HFFc6 (cell line): ENCODE measurements at places on chromosomes 13 and 19.

DNA sequence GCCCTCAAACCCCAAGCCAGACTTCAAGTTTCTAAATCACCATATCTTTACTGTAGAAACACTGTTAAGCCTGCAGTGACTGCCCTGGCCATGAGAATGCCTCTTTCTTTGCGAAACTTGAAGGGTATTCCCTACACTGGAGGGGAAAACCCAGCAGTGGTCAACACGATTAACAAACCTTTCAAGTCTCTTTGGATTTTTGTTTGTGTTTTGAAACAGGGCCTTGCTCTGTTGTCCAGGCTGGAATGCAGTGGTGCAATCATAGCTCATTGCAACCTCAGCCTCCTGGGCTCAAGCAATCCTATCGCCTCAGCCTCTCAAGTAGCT lies 17.4 kb upstream of the POMP start:
- DNase-seq: no peak

DNA sequence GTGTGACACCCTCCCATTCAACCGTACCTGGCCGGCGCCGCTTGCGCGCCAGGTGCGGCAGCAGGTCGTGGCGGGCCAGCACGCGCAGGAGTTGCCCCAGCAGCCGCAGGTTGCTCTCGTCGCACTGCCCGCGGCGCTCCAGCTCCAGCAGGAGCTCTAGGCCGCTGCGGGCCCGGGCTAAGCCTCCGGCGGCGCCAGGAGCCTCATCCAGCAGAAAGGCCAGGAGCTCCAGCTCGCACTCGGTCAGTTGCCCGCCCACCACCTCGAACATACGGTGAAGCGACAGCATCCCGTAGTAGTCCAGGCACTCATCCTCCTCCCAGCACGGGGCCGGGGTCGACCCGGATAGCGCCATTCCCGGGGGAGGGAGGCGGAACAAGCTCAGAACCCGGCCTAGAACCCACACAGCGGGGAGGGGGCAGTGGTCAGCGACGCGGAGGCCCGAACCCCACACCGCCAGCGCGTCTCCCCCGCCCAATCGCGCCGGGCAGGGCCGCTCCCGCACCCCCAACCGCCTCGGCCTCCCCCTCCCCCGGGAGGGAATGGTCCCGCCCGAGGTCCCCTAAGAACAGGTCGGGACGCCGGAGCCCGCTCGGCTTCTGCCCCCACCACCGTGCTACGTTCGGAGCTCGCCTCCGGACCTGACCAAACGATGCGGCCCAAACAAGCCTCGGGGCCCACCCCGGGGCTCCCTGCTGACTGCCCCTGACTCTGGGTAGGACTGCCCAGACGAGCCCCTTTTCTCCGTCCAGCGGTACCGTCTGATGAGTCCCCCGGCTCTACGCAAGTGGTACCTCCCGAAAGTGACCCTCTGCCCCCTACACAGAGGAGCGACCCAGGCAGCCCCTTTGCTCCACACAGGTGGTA lies 591 bp downstream of the DEDD2 start:
- peak; percentile 20 for DNase-seq

DNA sequence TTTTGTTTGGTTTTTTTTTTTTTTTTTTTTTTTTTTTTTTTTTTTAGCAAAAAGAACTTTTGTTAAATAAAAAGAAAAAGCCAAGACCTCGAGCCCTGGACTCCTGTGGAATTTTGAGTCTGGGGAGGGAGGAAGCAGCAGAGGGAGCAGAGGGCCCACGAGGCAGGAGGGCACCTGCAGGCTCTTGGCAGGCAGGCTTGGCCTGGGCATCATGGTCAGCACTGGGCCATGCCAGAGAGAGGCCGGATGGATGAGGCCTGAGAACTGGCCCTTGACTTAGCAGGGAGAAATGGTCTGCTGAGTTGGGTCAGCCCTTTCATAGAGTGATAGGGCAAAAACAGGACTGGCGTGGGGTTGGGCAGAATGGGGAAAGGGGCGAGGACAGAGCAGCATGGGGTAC lies 100.4 kb downstream of the GPR12 start:
- no peak for DNase-seq

DNA sequence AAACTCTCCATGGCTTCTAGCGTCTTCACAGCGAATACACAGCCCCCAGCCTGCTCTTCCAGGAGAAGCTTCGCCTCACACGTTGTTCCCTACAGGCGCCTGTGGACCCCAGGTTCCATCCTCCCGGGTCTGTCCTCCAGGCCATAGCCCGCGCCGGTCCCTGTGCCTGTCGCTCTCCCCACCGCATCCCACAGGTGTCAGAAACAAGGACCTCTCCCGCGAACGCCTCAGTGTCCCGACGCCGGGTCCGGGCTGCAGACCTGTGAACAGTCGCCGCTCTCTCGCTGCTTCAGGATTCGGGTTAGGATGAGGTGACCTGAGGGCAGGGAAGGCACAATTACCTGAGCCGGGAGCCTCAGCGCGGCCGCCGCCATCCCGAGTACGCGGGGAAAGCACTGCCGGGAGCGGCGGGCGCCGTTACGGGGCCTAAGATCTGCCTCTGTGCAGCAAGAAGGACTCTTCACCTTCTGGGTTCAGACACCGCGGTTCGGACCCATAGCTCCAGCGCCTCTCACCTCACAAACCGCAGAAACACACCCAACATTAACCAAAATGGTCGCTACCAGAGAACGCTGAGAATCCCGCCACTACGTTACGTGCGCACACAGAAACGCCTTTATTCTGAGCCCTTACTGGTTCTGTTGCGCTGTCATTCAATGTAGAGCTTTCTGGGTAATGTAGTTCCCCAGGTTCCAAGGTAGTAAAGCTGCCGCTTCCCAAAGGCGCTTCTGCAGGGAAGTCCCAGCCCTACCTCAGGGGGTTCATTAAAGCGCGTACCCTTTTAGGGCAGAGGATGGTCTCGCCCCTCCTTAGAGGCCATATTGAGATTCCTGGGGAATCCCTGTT lies at the start of gene ZNF418:
TSS of gene ZNF418 (minus strand) at position 583 of the 846 bp plus-strand sequence. CDS start 1,580 bp downstream, outside the sequence.
- DNase-seq: peak; percentile 35
